ENCODE measurements at places on chromosomes 5 and 9.

- DNase-seq: no peak
Observed at GRCh38 chr5:37578176-37578575, 199.1 kb downstream of the WDR70 start.

DNA sequence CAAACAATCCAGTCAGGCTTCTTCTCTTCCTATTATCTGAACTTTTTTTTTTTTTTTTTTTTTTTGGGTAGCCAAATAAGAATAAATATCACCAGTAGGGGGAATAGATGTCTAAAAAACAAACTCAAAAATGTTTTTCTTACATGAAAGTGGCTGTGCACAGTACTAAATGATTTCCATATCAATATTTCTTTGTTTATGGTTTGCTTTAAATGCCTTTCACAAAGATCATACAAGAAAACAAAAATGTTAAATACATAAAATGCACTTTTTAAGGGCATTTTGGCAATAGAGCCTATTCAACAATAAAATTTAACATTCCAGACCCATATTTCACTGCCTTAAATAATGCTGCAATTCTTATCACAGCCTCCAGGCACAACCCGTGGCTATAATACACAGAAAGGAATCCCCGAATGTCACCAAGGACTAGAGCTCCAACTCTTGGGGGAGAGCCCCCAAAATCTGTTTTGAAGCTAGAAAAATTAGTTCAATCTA is 91.1 kb upstream of the TBCA start:
- DNase-seq: no peak

DNA sequence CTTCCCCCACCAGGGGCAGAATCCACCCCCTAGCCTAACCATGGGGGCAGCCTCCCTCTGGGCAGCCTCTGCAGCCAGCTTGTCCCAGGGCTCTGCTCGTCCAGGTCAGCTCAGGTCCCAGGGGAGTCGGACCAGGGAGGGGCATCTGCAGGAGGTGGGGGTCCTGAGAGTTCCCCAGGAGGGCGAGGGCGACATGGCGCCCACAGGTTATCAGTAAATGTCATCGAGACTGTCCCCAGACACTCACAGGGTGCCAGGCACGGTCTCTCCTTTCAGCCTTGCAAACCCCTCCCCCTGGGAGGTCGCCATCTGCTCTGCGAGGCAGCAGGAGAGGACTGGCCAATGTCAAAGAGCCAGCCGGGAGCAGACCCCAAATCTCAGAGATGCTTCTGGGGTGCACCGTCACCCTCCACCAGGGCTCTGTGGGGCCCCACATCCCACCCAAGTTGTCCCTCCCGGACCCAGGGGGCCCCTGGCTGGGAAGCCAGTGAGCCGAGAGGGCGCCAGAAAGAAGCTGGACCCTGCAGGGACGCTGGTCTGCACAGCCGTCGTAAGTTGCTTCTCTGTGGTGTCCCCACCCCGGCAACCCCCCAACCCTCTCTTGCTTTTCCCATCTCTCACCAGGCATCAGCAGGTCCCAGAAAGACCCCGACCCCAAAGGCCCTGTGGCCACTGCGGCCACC is 69.3 kb downstream of the NTNG2 start:
- no peak for DNase-seq

DNA sequence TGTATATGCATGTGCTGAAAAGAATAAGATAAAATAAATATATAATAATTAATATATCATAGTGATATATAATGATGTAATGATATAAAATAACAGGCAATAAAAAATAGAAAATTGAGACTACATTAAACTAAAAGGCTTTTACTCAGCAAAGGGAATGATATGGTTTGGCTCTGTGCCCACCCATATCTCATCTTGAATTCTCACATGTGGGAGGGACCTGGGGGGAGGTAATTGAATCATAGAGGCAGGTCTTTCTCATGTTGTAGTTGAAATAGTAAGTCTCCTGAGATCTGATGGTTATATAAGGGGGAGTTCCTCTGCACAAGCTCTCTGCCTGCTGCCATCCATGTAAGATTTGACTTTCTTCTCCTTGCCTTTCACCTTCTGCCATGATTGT is 1550.9 kb upstream of the CDH6 start:
- DNase-seq: no peak

GRCh38 chr9:114546851-114547250 is 40.7 kb upstream of the ATP6V1G1 start:
- DNase-seq: no peak

- DNase-seq: no peak
Observed at GRCh38 chr9:137157618-137158415, 12.0 kb downstream of the LRRC26 start.

- peak; percentile 86 for DNase-seq
Observed at GRCh38 chr5:108334225-108334624, 47.7 kb downstream of the FBXL17 start.

DNA sequence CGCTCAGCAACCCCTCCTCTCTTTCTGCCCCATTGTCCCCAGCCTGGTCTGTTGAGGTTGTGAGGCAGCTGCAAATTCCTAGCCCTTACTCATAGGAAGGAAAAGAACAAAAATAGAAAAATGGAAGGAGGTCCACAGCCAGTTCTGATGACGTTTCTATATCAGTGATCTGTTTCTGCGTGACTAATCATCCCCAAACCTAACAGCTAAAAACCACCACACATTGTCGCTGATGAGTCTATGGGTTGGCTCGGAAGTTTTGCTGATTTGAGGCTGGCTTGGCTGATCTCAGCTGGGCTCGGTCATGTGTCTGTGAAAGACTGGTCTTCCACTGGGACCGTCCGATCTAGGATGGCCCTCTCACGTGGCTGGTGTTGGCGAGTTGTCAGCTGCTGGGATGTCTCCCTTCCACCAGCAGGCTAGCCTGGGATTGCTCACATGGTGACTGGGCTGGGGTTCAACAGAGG is 200.6 kb upstream of the ZNF618 start:
- no peak for DNase-seq

DNA sequence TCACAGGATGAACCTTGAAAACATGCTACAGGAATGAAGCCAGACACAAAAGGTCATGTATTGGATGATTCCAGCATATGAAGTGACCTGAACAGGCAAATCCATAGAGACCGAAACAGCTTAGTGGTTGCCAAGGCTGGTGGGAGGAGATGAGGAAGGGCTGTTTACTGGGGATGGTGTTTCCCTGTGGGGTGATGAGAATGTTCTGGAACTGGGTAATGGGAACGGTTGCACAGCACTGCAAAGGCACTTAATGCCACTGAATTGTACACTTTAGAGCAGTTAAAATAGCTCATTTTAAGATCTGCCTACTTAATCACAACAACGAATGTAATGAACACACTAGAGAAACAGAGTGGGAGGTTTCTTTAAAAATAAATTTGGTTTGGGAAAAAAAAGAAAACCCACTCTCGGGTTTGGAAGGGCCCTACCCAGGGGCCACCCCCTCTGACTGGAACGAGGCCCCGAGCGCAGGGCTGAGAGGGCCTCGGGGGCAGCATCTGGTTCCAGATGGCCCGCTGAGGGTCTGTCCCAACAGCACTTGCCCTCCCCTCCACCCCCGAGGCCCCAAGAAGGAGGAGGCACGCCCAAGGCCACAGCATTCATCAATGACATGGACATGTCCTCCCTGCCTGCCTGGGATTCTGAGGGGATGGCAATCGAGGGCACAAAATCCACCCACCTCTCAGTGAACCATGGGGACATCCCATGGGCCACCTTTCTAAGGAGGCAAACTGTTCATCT is 31.7 kb downstream of the SARDH start:
- DNase-seq: no peak

DNA sequence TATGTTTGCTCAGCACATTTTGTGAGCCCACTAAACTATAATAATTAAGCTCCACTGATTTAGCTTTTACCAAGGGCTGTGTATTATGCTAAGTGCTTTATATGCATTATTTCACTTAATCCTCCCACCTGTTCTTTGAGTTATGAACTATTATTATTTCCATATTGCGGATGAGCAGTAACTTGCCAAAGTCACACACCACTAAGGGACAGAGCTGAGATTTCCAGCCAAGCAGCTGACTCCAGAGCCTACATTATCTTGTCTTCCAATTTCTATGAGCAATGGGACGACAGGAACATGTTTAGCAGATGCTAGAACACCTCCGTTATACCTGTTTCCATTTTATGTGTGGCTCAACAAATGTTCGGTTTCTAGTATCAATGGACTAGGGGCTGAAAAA is 237.5 kb upstream of the PANK3 start:
- no peak for DNase-seq

DNA sequence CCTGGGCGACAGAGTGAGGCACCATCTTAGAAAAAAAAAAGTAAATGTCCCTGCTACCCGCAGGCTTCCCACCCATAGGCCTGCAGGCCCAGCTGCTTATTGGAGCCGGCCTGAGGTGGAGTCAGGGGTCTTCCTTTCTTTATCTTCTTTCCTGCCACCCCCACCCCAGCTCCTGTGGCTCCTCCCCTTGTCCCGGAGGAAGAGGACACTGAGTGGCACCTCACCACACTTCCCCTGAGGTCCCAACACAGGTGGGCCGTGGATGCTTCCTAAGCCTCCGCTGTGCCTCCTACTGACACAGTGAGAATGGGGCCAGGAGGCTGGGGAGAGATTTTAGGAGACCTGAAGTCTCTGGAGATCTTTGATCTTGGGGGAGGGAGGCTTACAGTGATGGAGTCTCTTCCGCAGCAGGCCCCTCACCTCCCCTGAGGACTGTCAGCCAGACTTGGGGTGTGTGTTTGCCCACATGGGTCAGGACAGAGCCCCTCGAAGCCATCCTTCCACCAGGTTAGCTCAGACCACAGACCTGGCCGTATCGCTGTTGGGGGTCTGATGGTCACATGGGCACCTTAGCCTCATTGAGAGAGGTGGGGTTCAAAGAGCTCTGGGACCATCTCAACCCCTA is 135.4 kb upstream of the IER5L start:
- no peak for DNase-seq

DNA sequence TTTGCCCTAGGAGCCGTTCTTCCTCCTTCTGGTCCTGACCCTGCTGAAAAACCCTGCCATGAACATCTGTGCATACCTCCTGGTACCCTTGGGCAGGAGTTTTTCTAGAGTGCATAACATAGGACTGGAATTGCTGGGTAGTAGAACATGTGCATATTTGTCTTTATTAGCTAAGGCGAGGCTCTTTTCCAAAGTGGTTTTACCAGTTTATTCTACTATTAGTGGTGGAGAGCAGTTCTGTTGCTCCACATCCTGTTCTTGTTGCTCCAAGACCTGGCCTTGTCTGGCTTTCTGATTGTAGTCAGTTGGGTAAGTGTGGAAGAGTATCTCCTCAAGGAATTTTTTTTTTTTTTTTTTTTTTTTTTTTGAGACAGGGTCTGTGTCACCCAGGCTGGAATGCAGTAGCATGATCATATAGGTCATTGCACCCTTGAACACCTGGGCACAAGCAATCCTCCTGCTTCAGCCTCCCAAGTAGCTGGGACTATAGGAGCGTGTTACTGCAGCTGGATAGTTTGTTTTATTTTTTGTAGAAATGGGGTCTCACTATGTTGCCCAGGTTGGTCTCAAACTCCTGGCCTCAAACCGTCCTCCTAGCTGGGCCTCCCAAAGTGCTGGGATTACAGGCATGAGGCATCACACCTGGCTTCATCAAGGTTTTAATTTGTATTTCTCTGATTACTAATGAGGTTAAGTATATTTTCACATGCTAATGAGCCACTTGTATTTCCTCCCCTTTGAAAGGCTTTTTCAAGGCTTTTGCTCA is 85.2 kb downstream of the SPRY4 start:
- no peak for DNase-seq

- DNase-seq: no peak
Observed at GRCh38 chr9:16987026-16987425, 116.6 kb upstream of the BNC2 start.

GRCh38 chr5:180825768-180826525 is 23.3 kb upstream of the MGAT1 start:
- DNase-seq: no peak

Measured in brain (organoid and tissue), 16 donors.